Mammary epithelial cell (primary cell): ENCODE measurements at places on chromosomes 2 and 18. TPM values are rescaled to one million over a fixed set of nuclear protein-coding genes. Genes with fewer than 3 reads are reported as not detected.

AGXT gene
- polyA plus RNA-seq: not detected

TDRD15 gene
- polyA plus RNA-seq: not detected

DNA sequence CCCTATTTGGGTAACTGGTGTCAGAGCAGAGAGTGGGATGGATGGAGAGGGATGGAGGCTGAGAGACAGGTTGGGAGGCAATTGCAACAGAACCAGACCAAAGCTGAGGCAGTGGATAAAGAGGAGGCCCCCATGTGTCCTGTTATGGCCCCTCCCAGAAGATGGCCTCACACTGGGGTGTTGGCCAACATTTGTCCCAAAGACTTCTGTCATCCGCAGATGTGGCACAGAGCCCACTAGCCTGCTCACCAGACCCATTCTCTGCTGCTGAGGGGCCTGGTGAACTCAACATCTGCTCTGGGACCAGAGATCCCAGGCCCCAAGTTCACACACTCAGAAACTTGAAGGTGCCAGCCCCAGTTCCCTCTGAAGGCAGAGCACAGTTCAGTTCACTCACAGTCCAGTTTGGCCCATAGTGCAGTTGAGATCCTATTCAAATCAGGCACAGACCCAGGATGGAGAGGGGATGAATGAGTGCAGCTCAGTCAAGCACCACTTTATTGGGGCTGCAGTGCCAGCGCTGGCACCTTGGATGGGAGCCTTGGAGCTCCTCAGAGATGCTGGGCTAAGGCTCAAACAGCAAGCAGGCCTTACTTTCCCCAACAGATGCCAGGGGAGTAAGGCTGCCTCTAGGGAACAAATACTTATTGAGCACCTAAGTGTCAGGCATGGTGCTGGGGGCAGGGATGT lies 189.2 kb downstream of the ZBTB7C start:
- no peak for DNase-seq

CYRIA gene
- polyA plus RNA-seq: 0.62 TPM

DNA sequence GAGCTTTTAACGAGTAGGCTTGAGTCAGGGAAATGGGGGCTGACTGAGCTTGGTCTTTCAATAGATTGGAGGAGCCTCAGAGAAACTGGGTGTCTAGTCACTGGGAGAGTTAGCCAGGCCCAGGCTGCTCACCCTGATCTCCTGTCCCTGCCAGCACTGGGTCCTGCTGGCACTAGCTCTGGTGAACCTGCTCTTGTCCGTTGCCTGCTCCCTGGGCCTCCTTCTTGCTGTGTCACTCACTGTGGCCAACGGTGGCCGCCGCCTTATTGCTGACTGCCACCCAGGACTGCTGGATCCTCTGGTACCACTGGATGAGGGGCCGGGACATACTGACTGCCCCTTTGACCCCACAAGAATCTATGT lies 720 bp downstream of the KRTCAP3 start:
- no peak for DNase-seq
